Spleen (tissue), 13 donors: ENCODE measurements at places on chromosomes 6 and 20.

DNA sequence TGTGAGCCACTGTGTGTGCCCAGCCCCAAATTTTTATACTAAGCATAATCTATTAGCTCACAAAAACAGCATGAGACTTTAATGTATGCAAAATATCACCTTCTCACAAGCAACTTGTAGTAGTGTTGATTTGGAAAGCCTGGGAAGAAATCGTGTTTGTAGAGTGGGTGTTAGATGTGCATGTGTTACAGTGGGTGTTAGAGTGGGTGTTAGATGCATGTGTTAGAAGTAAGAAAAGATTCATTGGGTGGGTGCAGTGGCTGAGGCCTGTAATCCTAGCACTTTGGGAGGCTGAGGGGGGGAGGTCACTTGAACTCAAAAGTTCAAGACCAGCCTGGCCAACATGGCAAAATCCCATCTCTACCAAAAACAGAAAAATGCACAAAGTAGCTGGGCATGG is 6.3 kb upstream of the SCAF8 start:
- no peak for DNase-seq
- H3K4me3 ChIP-seq, result no peak overlapping the region
- no peak overlapping the region for H3K27ac ChIP-seq
- H3K36me3 ChIP-seq, result no peaks in the 10 kb centered on the region

DNA sequence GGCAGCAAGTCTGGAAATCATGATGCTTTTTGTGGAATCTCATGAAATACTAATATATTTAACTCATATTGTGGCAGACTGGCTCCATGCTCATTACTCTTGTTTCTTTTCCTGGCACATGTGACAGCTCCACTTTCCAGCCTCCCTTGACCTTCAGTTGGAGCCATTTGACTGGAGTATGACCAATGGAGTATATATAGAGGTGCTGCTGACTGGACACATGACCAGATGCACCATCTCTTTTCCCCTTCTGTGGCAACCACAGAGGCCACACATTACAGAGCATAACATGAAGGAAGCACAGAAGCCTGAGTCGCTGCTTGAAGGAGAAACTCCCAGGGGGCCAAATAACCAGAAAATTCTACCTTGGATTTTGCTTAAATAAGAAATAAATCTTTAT is 77.4 kb downstream of the MKKS start:
- no peaks in the 10 kb centered on the region for H3K36me3 ChIP-seq
- no peak overlapping the region for H3K4me3 ChIP-seq
- H3K4me1 ChIP-seq, result no peaks in the 10 kb centered on the region

- H3K27me3 ChIP-seq, result no peaks in the 10 kb centered on the region
- no peaks in the 10 kb centered on the region for H3K4me1 ChIP-seq
- no peak overlapping the region for H3K27ac ChIP-seq
Measured at GRCh38 chr6:52263709-52264540, 19.6 kb upstream of the IL17F start.

DNA sequence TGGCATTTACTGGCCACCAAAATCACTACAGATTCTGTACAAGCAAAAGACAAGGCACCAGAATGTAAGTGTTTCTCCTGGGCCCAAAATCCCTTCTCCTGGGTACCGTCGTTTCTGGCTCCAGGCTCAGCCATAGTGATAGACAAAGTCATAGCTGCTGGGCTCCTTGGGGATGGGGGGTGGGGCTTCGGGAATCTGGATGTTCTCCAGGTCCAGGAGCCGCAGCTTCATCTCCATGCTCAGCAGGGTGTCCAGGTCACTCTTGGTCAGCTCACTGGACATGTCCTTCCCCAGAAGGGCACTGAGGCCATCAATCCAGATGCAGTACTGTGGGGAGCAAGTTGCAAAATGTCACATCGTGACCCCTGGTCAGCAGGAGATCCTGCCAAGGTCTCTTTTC is 39.2 kb downstream of the ELMO2 start:
- peaks cover 69% of the 10 kb centered on the region for H3K36me3 ChIP-seq
- peaks cover 12% of the 10 kb centered on the region for H3K4me1 ChIP-seq
- DNase-seq, result no peak
- H3K4me3 ChIP-seq, result no peak overlapping the region

DNA sequence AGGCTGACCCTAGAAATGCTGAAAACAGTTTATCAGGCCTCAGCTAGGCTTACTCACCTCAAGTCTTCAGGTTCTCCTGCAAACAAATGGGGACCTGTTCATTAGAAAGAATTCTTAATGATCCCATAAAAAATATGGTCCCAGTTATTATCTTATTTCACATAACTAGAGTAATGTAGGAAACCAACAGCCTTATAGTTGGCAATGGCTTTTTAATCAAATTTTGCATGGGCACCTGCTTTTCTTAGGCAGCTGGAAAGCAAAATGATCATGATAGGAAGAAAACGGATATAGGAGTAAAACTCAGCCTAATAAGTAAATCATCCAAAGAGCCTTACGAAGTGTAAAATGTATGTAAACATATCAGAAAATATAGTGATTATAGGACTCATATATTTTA is 1.3 kb downstream of the NRSN1 start:
- no peak overlapping the region for H3K27ac ChIP-seq
- H3K27me3 ChIP-seq, result peaks cover 40% of the 10 kb centered on the region
- no peaks in the 10 kb centered on the region for H3K36me3 ChIP-seq

DNA sequence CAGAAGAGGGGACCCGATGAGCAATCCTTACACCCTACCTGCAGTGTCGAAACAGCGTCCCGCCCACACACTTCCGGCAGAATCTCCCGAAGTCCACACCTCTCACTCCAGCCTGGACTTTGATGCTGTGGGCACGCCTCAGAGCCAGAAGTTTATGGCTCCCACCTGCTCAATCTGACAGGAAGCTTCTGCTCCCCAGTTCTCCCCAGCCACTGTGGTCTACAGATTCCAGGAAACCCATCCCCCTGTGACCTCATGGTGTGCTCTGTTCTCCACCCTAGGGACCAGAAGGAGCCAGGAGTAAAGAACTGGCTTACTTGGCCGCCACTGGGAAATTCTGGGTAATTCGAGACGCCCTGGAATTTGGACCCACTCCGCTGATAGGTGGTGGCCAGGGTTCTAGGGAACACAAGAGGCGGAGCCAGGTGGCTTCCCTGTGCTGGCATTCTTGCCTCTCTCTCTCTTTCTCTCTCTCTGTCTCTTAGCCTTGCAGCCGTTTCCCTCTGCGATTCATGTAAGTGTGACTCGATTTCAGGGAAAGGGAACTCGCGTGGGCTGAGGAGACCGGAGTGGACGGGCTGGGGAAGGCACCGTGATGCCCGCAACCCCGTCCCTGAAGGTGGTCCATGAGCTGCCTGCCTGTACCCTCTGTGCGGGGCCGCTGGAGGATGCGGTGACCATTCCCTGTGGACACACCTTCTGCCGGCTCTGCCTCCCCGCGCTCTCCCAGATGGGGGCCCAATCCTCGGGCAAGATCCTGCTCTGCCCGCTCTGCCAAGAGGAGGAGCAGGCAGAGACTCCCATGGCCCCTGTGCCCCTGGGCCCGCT is at the start of gene TRIM15:
Gene TRIM15 (plus strand): TSS at position 457 of the 828 bp plus-strand sequence. CDS start 139 bp downstream, at position 596.
- no peaks in the 10 kb centered on the region for H3K4me1 ChIP-seq
- H3K27me3 ChIP-seq, result peaks cover 37% of the 10 kb centered on the region

- peak; percentile 80 for DNase-seq
- no peaks in the 10 kb centered on the region for H3K36me3 ChIP-seq
Measured at GRCh38 chr6:160766989-160767646, 65.1 kb downstream of the PLG start.

DNA sequence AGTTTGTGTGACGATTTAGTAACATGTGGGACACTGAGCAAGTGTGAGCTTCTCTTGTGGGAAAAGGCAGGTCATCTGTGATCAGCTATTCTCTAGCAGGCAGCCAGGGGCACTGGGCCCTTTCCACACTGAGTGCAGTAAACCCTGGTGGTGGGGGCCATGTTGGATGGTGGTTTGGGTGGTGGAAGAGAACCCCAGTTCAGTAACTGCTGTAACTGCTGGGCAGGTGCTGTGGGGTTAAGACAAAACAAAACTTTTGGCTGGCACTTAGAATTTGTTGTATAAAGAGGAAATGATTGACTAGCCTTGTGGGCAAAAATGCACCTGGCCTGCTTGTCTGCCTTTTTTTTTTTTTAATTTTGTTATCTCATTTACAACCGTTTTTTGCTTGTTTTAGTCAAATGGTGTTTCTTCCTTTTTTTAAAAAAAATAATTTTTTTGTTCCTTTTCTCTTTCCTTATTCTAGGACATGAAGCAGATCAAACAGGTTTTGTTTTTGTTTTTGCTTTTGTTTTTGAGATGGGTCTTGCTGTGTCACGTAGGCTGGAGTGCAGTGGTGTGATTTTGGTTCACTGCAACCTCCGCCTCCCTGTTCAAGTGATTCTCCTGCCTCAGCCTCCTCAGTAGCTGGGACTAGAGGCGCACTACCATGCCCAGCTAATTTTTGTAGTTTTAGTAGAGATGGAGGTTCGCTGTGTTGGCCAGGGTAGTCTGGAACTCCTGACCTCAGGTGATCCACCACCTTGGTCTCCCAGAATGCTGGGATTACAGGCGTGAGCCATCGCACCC is 59.8 kb downstream of the IGF2R start:
- H3K4me3 ChIP-seq, result no peak overlapping the region
- H3K4me1 ChIP-seq, result no peaks in the 10 kb centered on the region
- peaks cover 100% of the 10 kb centered on the region for H3K36me3 ChIP-seq

GRCh38 chr6:147677647-147678046 is 169.2 kb downstream of the SAMD5 start:
- H3K27me3 ChIP-seq, result no peaks in the 10 kb centered on the region
- no peaks in the 10 kb centered on the region for H3K36me3 ChIP-seq

GRCh38 chr20:13991311-13991710 is 897 bp upstream of the SEL1L2 start:
- no peaks in the 10 kb centered on the region for H3K4me1 ChIP-seq
- no peak for DNase-seq
- no peak overlapping the region for H3K27ac ChIP-seq
- no peak overlapping the region for H3K4me3 ChIP-seq

DNA sequence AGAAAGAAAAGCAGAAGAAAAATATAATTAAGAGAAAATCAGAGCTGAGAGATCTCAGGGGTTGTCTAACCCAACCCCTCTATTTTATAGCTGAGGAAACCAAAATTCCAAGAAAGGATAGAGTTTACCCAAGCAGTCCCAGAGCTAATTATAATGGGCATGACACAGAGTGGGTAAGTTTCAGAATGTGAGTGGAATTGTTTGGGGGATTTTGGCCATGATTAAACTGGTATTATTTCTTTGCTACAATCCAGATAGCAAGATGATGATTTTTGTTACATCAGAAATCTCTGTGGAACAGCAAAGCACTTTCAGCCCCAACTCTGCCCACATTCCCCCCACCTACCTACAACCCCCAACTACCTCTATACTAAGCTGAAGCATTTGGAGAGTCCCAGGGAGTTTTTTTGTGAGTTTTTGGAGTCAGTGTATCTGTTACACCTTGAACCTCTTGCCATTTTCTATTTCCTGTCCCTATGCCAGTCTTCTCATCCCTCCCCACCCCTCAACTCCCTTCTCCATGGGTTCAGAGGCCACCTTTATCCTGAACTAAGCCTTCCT is 24.7 kb downstream of the POFUT1 start:
- H3K36me3 ChIP-seq, result peaks cover 95% of the 10 kb centered on the region
- no peaks in the 10 kb centered on the region for H3K27me3 ChIP-seq
- no peak for DNase-seq
- H3K27ac ChIP-seq, result peak overlapping the region; percentile 62

- DNase-seq, result no peak
- no peaks in the 10 kb centered on the region for H3K27me3 ChIP-seq
- H3K36me3 ChIP-seq, result no peaks in the 10 kb centered on the region
- no peak overlapping the region for H3K27ac ChIP-seq
- H3K4me3 ChIP-seq, result no peak overlapping the region
Measured at GRCh38 chr6:78347191-78347916, 520.0 kb upstream of the IRAK1BP1 start.

GRCh38 chr6:138464085-138464484 is 35.2 kb downstream of the NHSL1 start:
- H3K4me1 ChIP-seq, result no peaks in the 10 kb centered on the region
- H3K27ac ChIP-seq, result no peak overlapping the region
- no peak for DNase-seq
- no peak overlapping the region for H3K4me3 ChIP-seq
- H3K36me3 ChIP-seq, result no peaks in the 10 kb centered on the region

GRCh38 chr6:51268666-51269065 is 450.0 kb downstream of the TFAP2B start:
- H3K27ac ChIP-seq, result no peak overlapping the region
- DNase-seq, result no peak
- no peaks in the 10 kb centered on the region for H3K4me1 ChIP-seq
- H3K4me3 ChIP-seq, result no peak overlapping the region
- H3K27me3 ChIP-seq, result no peaks in the 10 kb centered on the region

GRCh38 chr6:117482240-117483003 is at the start of gene DCBLD1:
Gene DCBLD1, plus strand, starts transcription at chr6:117482674. Its CDS starts 108 bp downstream, at chr6:117482782.
- DNase-seq, result peak; percentile 94
- no peaks in the 10 kb centered on the region for H3K27me3 ChIP-seq
- peak within 1 kb of the TSS; percentile 88 for H3K27ac ChIP-seq
- H3K36me3 ChIP-seq, result no peaks in the 10 kb centered on the region
- H3K4me3 ChIP-seq, result peak within 1 kb of the TSS; percentile 80

DNA sequence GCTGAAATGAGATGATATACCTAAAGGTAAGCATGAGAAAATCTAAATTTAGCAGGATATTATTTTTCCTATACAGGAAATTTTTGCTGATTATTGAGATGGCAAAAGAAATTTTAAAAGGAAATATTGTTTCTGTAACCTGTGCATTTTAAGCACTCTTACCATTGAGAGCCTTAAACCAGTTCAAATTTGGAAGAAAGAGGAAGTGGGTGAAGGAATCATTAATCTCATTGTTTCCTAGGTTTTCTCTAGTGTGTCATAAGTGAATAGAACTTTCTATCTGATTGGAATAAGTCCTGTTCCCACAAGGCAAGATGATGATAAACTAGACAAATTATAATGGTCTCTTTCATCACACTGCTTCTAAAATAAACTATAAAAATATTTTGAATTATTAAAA is 22.4 kb upstream of the FKBP1C start:
- no peak overlapping the region for H3K27ac ChIP-seq
- DNase-seq, result no peak
- H3K4me3 ChIP-seq, result no peak overlapping the region
- no peaks in the 10 kb centered on the region for H3K27me3 ChIP-seq
- no peaks in the 10 kb centered on the region for H3K36me3 ChIP-seq

GRCh38 chr20:50367104-50367674 is 143.0 kb upstream of the PTPN1 start:
- no peak overlapping the region for H3K4me3 ChIP-seq
- peak overlapping the region; percentile 53 for H3K27ac ChIP-seq
- H3K27me3 ChIP-seq, result no peaks in the 10 kb centered on the region

DNA sequence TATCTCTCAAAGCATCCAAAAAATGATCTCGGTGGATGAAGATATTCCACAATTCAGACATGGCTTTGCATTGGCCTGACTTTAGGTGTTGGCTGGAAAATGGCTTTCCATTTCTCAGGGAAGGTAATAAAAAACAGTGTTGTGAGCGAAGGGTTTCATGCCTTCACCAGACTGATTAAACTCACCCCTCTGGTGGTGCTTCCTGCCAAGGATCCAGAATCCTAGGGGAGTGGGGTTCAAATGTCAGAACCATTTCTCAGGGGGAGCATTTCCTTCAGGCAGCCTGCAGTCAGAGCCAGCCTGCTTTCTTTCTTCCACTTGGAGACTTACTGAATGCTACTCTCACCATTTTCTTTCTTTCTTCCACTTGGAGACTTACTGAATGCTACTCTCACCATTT is 45.7 kb upstream of the SMIM28 start:
- no peaks in the 10 kb centered on the region for H3K36me3 ChIP-seq
- DNase-seq, result no peak
- no peaks in the 10 kb centered on the region for H3K4me1 ChIP-seq
- no peak overlapping the region for H3K27ac ChIP-seq

- no peak for DNase-seq
- no peaks in the 10 kb centered on the region for H3K27me3 ChIP-seq
- H3K36me3 ChIP-seq, result no peaks in the 10 kb centered on the region
Measured at GRCh38 chr6:126143761-126144251, 157.5 kb downstream of the TRMT11 start.

- no peaks in the 10 kb centered on the region for H3K27me3 ChIP-seq
- H3K36me3 ChIP-seq, result no peaks in the 10 kb centered on the region
- no peak overlapping the region for H3K4me3 ChIP-seq
- H3K4me1 ChIP-seq, result no peaks in the 10 kb centered on the region
- no peak for DNase-seq
Measured at GRCh38 chr6:135310291-135310690, 129.2 kb downstream of the MYB start.
